ENCODE measurements at places on chromosomes 5 and 9.

DNA sequence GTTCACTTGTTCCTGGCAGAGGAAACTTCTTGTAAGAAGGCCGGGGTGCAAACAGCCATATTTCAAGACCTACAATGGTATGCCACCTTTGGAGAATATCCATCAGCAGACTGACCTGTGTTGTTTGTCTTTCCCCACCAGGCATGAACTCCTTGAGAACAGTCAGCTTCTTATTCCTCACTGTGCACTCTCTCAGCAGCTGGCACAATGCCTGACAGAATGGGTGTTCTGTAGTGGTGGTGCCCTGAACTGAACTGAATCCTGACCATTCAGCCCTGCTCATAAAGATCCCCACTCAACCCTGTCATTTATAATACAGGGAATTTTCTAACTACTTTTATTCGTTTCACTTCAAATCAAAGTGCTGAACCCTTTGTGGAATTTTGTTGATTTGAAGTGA is 206.9 kb downstream of the COX7C start:
- DNase-seq, result no peak

GRCh38 chr5:181062631-181063030 is 22.6 kb downstream of the BTNL9 start:
- no peak for DNase-seq

GRCh38 chr5:172049226-172049796 is 42.9 kb upstream of the FBXW11 start:
- no peak for DNase-seq

- no peak for DNase-seq
These were observed 122.9 kb upstream of the NFIL3 start for GRCh38 chr9:91546574-91546973.

- DNase-seq, result no peak
These were observed 110.7 kb downstream of the PLK2 start for GRCh38 chr5:58348996-58349728.

GRCh38 chr5:147918101-147918685 is 11.9 kb upstream of the C5orf46 start:
- no peak for DNase-seq

DNA sequence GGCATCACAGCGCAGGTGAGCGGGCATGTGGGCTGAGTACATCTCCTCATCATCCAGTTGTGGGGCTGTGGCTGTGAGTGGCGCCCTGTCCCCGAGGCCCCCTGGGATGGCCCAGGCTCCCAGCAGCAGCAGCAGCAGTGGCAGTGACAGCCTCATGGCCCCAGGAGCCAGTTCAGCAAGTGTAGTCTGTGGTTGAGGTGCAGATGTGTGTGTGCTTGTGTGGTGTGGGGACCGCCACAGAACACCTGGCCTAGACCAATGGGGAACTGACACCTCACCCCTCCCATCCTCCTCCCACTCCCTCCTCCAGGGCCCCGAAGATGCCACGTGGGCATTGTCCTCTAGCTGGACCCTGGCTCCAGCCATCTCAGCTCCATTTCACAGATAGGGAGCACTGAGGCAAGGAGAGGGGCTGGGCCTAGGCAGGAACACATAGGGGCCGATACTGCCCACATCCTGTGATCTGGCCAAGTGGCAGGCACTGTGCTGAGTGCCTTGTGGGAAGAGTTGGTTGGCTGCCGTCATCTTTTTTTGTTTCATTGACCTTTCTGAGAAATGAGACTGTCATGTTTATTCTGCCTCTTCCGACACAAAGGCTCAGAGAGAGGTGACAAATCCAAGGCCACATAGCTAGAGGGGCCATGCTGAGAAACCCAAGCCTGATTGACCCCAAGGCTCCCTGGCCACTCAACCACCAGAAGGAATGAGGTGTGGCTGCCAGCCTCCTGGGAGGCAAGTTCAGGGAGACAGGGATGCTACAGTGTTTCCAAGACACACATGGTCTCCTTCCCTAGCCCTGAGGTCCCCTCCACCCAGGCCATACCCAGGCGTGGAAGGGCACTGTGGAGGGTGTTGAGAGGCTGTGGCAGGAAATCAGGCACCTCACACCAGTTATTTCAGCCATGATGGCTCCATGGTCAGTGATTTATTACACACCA is at the start of gene MZB1:
Gene MZB1, minus strand, starts transcription at position 213 of the 938 bp plus-strand sequence. Its CDS starts 57 bp downstream, at position 156.
- peak; percentile 85 for DNase-seq

DNA sequence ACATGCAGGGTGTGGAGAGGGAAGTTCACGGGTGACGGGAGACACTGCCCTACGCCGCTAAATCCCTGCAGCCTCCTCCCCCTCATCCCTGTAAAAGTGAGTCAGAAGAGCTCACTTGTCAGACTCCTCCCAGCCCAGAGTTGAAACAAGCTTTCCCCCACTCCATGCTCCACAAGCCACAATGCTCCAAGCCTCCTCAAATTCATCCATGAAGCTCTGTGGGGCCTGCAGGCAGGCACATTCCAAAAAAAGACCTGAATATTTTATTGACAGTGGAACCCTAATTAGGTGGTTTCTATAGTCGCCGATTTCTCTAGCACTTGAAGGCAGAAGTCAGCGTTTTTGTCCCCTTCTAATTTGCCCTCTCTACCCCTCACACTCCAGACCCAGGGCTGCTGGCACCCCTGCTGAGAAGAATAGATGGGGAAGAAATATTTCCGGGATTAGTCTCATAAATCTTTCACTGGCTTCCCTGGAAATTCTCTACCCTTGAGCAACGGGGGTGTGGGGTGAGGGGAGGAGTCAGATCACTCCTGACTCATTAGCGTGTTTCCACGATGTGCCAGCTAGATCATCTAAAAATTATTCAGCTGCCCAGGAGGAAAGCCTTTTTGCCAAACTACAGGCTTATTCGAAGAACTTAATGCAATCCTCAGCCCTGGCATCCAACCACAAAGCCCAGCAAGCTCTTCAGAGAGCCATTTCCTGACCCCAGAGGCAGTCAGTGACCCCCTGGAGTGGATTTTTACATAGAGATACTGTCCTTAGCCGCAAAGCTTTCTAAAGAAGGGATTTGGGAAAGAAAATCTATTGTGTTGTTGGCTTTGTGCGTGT is 97.1 kb downstream of the ENC1 start:
- no peak for DNase-seq

- DNase-seq, result no peak
These were observed 156.3 kb downstream of the PLPPR1 start for GRCh38 chr9:101184813-101185278.

GRCh38 chr9:135480071-135480939 is 723 bp downstream of the PPP1R26 start:
- DNase-seq, result no peak

- DNase-seq, result no peak
These were observed 204.8 kb downstream of the MEF2C start for GRCh38 chr5:88677943-88678769.

GRCh38 chr5:2131196-2131595 is 248.5 kb upstream of the IRX4 start:
- DNase-seq, result no peak

GRCh38 chr9:108235609-108236008 is 620.2 kb downstream of the ACTL7B start:
- no peak for DNase-seq

GRCh38 chr5:15577132-15577531 is 77.2 kb downstream of the FBXL7 start:
- no peak for DNase-seq

GRCh38 chr5:124743602-124744169 is 2.8 kb downstream of the ZNF608 start:
- DNase-seq, result peak; percentile 19

- no peak for DNase-seq
These were observed 255.5 kb downstream of the PDE4D start for GRCh38 chr5:59637884-59638580.

GRCh38 chr5:147690595-147690994 is 91.9 kb downstream of the JAKMIP2 start:
- DNase-seq, result no peak

- DNase-seq, result no peak
These were observed 1.2 kb downstream of the RPS14 start for GRCh38 chr5:150448334-150448733.

GRCh38 chr5:96628406-96628805 is 33.8 kb upstream of the CAST start:
- no peak for DNase-seq

DNA sequence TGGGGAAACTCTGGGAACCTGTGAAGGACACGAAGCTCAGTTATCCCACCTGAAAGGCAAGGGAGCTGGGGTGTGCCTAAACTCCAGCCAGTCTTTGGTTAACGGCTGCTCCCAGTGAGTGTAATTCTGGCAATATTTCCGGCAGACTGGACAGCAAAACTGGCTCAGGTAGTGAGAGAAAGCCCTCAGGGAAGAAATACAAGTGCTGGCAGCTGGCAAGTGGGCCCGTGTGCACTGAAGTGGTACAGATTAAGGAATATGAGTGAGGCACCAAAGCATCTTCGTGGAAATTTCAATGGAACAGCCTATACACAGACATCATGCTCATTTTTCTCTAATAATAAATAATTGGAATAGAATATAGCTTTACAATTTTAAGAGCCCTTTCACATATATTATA is 56.2 kb downstream of the ABHD17B start:
- DNase-seq, result no peak

DNA sequence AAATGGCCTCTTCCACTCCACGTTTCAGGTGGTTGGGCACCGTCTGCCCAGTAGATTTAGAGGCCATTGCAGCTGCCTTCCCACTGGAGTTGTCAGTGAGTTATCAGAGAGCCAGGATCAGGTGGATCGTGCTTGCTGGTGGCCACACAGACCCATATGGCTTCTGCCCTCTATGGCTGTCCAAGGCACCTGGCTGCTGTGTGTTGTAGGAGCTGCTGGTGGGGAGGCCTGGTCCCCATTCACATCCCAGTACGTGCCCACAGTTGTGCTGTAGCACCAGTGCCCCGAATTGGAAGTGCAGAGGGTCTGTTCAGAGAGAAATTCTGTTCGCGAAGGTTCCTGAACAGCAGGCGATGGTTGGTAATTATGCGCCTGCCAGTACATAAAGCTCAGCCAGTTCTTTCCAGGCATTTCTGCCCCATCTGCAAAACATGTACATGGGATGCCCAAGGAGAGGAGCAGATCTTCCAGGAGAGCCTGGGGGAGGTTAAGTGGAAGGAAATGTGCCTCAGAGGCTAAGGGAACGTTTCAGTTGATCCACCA is 41.1 kb downstream of the UBE2QL1 start:
- no peak for DNase-seq

DNA sequence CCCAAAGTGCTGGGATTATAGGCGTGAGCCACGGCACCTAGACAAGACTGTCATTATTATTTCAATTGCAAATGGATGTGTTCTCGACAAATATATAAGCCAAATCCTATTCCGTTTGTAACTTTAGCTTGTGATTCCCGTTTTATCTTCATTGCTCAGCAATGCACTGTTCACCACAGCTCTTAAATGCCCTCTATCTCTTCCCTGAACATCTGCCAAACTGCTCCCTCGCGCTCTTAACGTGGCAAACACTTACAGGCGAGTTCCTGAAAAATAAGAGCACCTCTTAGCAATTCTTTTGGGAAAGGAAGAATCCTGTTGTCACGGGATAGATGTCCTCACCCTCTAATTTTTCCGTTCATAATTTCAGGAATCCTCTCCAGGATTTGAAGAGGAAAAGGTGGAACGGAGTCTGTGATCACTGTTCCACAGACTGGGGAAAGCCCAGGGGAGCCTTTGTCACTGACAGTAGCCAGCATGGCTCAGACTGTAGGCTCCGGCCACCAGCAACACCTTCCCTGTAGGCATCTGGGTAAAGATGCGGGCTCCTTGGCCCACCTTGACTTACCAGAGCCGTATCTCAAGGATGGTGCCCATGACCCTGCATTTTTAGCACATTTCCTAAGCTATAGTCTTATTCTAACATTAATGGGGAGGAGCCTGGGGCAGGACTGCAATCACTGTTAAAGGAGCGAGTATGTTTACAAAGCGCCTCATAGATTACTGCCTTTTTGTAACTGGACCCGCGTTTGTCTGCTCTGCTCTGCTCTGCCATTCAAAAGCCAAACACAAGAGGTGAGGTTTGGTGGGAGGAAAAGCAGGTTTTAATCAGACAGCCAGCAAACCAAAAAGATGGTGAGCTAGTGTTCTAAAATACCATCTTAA is 20.2 kb upstream of the GNPDA1 start:
- DNase-seq, result no peak

- no peak for DNase-seq
These were observed 176.2 kb downstream of the NR3C1 start for GRCh38 chr5:143227301-143227700.

DNA sequence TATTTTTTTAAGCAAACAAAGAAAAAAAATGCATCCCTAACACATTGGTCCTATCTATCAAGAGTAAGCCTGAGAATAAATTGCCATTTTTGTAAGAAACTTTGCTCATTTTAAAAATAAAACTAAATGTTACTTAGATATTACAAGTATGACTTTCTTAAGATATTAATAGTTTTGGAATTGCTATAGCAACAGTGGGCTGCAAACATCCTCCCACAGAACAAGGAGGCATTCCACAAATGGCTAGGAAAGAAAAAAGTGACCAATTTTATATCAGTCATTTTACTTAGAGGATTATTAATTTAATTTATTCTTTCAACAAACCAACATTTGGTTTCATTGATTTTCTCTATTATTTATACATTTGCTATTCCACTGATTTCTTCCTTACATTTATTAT is 63.7 kb downstream of the LURAP1L start:
- DNase-seq, result no peak

DNA sequence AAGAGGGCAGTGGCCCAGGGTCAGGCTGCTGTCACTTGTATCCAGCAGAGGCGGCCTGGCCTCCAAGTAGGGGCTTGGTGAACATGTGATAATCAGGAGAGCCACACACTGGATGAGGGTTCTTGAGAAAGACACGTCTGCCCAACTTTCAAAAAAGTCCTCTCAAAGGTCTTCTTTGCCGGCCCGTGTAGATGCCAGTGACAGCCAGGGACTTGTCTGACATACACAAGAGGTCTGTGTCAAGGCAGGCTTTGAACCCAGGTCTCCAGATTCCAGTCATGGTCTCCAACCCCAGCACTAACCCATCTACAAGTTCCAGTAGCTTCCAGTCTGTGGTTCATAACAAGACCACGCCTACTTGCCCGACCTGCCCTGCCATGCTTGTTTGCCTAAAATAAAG is 7.9 kb upstream of the AMBP start:
- no peak for DNase-seq

DNA sequence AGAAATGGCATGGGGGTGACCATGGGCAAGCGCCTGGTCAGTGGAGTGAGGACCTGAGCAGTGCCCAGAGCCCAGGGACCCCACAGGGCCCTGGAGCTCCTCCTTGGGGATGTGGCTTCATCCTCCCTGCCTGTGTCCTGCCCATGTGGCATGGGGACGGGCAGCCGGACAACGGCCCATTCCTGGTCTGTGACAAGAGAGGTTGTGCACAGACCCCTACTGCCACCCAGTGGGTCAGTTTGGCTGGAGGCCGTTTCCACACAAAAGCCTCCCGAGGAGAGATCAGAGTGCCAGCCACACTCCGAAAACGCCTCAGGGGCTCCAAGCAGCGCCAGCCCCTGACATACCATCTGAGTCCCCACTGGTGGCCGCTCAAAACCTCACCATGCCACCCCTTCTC is 19.8 kb downstream of the SLC6A18 start:
- DNase-seq, result no peak
